ENCODE measurements at places on chromosomes 7 and 10.

DNA sequence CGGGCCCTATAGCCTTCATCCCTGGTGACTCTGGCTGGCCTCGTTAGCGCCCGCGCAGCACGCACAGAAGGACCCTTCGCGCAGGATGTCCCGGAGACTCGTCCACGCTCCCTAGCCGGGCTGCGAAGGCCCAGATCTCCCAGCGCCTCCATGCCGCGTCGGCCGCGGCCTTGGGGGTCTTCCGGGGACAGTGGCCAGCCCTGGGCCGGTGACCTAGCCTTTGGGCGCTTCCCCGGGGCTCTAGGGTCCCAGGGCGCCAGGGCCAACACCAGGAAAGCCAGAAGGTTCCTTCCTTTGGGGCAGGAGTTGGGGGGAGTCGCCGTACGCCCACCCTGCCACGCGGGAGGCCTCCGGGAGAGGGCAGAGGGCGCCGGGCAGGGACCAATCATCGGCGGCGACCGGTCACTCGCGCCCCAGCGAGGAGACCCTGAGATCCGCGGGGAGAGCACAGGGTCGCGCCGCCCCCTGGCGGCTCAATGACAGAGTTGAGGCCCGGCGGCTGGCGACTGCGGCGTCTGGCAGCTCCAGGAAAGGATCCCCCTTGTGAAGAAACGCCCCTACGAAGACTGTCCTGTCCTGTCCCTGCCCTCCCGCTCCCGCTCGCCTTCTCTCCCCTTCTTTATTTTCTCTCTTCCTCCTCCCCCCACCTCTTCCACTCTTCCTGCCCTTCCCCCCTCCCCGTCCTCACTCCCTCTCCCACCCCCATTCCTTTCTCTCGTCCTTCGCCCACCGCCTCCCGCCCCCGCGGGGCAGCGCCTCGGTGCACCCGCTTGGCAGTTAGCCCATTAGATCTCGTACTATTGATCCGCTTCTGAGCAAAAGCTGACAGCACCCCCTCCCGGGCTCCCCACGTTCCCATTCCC lies 62.3 kb upstream of the LBX1 start:
- no peak for DNase-seq

- DNase-seq, result no peak
Measured at GRCh38 chr10:117334926-117335325, 40.3 kb downstream of the PDZD8 start.

DNA sequence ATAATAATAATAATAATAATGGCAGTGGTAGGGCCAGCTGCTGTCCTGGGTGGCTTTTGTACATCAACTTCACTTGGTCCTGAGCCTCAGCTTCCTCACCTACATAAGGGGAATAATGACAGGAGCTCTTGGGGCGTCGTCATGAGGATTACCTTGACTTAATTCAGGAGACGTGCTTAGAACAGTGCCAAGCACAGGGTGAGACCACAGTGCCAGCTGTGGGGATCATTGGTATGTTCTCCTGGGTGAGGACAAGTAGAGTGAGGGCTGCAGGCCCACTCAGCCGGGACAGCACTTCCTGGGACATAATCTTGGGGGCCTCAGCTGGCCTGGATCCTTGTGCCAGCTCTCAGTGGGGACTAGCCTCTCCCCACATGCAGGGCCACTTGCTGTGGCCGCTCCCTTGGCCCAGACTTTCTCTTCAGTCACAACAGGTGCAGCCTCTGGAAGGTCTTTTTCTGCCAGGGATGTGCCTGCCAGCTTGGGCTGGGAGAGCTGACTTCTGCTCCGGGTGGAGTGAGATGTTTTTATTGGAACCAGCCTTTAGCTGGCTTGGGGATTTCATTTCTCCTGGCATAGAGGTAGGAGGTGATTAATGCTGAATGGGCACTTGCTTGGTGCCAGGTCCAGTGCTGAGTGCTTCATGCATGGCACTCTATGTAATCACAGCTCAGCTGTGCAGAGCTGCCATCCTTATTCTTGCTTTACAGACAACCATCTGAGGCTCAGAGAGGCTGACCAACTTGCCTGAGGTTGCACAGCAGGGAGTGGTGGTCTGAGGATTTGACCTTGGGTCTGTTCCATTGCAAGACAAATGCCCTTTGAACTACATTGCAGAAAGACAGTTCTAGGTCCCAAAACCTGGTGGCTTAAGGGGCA lies 45.3 kb downstream of the TSPAN15 start:
- DNase-seq, result no peak

- DNase-seq, result no peak
Measured at GRCh38 chr10:8591640-8592039, 537.2 kb downstream of the GATA3 start.

DNA sequence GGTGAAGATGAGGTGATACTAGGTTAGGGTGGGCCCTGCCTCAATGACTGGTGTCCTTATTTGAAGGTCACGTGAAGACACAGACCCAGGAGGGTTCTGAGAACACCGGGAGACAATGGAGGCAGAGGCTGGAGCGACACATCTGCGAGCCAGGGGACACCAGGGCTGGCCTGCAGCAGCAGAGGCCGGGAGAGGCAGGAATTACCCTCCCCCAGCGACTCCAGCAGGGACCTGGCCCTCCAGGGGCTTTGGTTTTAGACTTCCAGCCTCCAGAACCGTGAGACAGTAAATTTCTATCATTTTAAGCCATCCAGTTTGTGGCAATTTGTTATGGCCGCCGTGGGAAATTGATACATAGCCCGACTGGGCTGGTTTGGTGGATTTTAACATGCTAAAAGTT lies 152.2 kb downstream of the DNAJB6 start:
- DNase-seq, result no peak

DNA sequence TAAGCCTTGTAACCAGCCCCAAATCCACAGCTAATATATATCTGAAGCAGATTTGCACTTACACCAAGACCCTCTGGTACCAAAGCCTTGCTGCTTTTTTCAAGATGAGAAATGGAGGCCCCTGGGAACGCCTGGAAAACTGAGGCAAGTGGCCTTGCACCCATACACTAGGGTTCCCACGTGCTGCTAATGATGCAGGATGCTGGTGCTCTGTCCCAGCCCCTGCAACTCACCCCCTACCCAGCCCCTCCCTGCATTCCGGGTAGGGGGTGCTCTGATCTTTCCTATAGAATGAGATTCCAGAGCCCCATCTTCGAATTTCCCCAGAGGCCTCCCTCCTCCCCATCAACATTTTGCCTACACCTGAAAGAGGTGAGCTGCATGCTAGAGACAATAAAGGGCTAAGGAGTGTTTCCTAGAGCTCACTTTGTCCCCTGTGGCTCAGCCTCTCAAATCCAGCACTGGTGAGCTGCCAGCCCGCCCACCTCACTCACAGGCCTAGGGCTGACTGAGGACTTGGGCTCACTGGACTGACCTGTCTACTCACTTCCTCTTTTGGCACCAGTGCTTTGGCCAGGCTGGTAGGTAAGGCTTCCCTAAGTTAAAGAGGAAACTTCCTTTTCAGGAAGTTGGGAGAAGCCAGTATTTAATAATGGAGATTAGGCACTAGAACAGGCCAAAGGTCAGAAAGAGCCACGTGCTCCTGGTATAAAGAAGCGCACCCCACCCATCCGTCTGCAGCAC lies 9.8 kb downstream of the RBP4 start:
- DNase-seq, result no peak

DNA sequence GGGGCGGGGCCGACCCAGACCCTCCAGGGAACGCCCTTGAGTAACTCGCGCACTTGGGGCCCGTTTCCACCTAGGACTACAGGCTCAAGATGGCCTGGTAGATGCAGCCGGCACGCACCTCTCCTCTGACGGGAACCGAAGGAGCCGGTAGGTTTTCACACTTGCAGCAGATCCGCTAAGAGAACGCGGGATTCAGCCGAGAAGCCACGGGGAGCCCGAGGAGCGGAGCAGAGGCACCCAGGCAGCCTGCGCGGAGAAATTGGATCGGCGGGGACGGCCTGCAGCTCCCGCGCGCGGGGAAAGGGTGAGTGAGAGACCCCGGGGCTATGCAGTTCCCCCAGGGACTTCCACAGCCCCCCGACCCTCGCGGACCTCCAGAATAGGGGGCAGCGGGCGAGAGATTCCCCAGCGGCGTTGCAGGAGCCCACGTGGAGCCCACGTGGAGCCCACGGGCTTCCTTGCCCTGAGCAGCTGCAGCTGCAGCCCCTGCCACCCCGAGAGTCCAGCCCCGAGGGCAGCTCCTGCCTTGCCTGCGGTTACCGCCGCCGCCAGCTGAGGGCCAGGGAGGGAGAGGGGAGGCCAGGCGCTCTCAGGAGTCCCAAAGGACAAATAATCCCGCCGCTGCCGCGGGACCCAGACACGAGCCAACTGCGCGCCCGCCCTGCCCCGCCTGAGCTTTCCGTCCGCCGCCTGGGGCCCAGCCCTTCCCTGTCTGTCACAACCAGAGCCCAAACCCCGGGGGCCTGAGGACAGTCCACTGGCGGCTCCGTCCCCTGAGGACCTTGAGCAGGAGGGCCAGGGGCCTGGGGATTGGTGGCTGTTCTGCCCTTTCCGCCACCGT lies 13.1 kb downstream of the IFT22 start:
- no peak for DNase-seq

DNA sequence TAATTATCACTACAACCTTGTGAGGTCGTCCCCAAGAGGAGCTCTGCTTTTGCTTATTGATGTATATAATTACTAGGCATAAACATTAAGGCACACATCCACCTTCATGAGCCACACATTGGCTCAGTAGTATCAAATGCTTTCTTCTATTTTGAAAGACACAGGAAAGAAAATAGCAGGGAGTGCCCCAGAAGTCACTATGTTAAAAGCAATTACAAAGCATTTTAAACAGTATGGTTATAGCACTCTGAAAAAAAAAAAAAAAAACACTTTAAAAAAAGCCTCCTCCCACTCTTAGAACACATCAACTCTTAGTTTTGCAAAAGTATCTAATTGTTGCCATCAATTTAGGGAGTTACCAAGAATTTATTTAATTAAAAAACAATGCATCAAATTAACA lies 474.2 kb downstream of the PARD3 start:
- DNase-seq, result no peak

- no peak for DNase-seq
Measured at GRCh38 chr7:147332988-147333387, 1216.4 kb downstream of the CNTNAP2 start.

DNA sequence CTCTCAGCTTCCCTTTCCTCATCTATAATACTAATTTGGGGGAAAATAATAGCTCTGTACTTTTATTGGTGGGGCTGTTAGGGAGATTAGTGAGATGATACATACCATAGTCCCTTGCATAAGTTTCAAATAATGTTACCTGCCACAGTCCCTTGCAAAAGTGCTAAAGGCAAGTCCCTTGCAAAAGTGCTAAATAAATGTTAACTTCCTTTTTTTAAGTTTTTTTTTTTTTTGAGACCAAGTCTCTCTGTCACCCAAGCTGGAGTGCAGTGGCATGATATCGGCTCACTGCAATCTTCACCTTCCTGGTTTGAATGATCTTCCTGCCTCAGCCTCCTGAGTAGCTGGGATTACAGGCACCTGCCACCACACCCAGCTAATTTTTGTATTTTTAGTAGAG lies 43.4 kb upstream of the SRGN start:
- no peak for DNase-seq

DNA sequence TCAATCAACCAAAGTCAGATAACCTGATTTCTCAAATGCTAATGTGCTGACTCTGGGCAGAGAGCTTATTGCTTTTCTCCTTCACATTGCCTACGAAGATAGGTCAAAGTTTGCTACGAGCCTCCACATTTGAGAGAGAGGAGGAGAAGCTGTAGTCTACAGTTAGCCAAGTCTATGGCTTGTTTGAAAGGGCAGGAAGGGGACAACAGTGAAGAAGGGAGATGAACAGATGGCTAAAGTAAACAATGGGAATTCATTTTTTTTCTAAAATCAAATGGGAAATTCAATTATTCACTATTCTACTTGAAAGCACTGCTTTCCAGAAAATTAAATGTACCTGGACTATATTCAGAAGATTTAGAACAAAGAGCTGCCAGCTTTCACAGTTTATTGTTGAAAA lies 126.7 kb upstream of the C1QL3 start:
- DNase-seq, result no peak

DNA sequence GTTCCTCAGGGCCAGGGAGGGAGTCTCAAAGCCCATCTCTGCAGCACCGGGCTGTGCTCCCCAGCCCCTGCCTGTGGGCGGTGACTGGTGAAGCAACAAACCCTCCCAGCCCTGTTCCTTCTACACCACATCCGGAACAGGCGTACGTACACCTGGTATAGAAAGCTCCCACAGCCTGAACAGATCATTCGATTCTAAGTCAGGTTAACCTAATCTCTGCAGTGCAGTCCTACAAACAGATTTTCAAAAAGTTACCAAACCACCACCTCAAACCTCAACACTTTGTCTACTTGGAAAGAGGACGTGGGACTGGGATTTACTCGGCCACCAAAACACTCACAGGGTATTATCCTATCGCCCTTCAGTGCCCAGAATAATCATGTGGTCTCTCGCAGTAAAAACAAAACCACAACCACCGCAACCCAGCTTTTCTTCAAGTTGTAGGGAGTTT lies 238.4 kb downstream of the DIP2C start:
- no peak for DNase-seq

GRCh38 chr7:137572056-137572784 lies 228.7 kb upstream of the PTN start:
- DNase-seq, result no peak

DNA sequence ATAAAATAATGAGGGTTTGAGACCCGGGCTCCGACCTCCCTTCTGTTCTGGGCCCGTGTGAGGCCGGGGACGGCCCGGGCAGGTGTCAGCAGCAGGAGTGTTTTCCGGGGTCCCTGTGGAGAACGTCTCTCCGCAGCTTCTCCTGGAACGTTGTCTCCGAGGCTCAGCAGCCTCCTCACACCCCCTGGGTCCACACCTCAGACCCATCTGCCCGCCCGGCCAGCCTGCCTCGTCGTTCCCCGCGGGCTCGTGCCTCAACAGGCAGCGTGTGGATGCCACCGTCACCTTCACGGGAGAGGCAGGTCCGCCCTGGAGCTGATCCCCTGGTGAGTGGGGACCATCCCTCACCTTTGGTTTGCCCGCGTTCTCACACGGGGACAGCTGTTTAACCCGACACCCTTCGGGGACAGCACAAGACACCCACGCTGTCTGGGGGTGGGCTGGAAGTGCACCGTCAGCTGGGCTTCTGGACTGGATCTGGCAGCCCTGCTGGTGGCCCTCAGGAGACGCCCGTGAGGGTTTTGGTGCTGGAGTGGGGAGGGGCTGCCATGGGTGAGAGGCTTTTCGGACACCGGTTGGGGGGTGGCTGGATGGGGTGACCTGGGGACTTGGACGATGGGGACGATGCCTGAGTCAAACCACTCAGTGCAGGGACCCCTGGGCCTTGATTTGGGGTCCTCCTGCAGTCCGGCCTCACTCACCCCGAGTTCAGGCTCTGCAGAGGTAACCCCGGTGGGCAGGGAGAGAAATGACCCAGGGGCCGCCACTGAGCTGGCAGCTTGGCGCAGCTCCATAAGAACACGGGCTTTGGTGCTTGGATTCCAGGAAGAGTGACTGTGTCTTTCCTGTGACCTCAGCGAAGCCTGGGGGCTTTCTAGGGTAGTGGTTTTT lies 131.7 kb downstream of the DNAJB6 start:
- DNase-seq, result no peak

All from fibroblast of skin of left biceps (primary cell).